ENCODE measurements at places on chromosomes 7 and 10.
A peak's percentile ranks its signal among the peaks of the same experiment; 100 is the strongest.

DNA sequence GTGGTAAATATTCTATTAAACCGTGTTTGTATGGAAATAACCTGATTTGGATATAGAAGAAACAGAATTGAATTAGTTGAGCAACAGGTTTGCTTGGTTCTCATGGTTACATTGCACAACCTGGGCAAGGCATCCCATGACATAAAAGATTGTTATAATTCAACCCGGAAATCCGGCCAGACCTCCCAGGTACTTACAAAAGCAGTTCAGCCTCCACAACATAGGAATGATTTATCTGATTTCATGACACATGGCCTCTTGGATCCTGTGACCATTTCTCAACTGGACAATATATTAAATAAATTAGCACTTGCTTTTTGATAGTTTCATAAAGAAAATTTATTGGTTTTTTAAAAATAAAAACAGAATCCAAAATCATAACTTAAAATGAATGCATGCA is 55.1 kb upstream of the PTPN12 start:
- peak; percentile 90 for DNase-seq

GRCh38 chr7:87592300-87592699 is 8.4 kb downstream of the ABCB1 start:
- no peak for DNase-seq

GRCh38 chr7:132402751-132403245 is 173.5 kb downstream of the PLXNA4 start:
- no peak for DNase-seq

DNA sequence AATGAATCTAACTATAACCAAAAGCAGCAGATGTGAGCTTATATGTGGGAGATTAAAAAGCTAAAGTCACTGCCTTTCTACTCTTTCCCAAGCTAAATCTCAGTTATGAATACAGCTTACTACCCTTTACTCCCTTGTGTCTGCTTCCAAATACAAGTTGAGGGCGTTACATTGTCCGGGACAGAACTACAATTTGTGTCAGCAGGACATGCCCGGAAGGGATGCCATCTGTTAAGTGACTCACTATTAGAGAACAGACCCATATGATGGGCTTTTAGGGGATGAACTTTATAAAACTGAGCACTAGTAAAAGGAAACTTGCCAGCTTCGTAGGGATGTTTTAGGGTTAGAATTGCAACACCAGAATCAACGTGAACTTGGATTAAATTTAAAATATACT is 299.7 kb upstream of the CSTF2T start:
- no peak for DNase-seq

- no peak for DNase-seq
These were observed 9.6 kb downstream of the ATP5F1C start for GRCh38 chr10:7797582-7797981.

DNA sequence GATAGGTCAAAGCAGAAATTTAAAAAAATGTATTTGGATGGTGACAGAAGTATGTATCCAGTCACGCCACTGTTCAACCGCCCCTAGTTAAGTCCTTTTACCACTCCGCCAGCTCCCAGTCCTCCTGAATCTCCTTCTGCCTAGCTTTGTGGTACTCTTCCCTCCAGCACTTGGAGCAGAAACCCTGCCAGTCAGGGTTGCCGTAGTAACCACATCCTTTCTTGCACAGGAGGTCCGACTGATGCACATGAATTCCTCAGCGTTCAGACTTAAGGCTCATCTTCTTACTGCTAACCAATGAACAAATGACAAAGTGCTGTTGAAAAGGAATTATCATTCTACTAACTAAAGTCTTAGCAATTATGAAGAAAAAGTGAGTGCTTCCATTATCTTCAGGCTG is 175.3 kb upstream of the KCTD7 start:
- no peak for DNase-seq
